Cortex of kidney (tissue), 1 donor: ENCODE measurements at places on chromosomes 5 and 9.

DNA sequence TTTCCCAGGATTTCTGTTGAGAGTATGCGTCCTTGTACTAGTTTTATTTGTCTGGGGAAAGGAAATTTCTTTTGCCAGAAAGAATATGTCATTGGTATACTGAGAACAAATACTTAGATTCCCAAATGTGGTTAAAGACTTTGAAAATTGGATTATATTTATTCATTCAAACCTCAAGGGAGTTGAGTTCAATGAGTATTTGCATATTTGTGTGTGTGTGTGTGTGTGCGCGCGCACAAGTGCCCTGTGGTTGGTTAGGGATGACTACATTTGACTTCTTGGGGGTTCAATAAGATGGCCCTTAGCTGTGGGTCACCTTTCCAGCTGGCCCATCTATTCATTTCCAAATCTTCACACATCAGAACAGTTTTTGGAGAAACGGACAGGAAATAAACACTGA is 4.9 kb downstream of the RXFP3 start:
- DNase-seq: no peak

DNA sequence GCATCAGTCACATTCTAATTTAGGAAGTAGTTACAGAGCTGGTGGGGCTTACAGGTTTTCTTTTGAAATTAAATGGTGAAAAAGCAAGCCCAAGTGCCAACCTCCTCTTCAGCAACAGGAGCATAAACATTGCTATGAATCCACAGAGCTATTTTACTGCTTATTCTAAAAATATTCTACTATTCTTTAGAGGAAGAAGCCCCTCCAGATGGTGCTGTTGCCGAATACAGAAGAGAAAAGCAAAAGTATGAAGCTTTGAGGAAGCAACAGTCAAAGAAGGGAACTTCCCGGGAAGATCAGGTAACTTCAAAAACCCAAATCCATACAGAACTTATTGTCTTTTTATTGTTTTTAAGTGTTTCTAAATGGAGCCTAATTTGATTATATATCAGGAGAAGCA is 202.8 kb downstream of the CWC27 start:
- no peak for DNase-seq

- DNase-seq: no peak
These were observed 46.8 kb downstream of the NIPSNAP3B start for GRCh38 chr9:104810421-104811339.

DNA sequence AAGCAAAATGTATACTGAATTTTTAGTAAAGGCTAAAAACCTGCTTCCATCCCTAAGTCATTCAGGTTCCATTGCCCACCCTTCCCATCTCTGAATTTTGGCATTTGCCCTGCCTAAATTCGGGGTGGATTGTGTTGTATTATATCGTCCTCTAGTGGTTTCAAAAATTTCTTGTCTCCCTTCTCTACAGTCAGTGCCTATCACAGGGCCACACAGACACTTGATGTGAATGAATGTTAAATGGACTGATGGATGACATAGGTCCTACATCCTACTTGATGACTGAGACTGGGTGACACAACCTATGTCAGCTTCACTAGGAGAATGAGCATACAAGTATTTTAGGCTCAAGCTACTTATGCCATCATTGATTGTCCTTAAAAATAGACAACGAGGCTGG is 45.6 kb upstream of the SLC30A5 start:
- DNase-seq: no peak

DNA sequence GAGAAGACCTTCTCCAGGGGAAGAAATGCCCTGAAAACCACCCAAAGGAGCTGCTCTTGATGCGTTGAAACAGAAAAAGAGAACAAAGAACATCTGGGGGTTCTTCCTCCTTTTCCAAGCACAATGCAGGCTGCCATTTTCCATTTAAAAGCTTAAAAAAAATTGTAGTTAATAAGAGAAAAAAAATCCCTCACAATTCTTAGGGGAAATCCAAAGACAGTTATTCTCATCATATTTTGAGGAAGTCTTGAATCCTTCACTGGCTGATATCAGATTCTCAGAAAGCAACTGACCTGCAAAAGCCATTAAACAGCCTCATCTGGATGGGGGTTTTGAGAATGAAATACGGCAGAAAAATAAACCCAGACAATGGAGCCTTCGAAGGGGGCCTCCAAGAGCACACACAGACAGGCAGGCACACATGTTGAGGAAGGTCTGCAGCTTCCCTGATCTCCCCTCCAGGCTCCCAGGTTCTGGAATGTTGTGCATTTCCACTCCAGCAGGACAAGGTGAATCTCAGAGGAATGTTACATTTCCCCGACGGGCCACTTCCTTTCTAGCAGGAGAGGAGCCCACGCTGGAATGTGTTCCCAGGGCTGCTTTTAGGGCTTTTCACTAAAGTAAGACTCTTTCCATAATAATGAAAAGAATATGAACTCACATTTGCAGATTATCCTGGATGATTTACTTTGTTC is 159.4 kb upstream of the S1PR3 start:
- no peak for DNase-seq

- DNase-seq: no peak
These were observed 35.3 kb downstream of the ERBIN start for GRCh38 chr5:65961633-65962032.

GRCh38 chr5:93385655-93386054 is 195.4 kb downstream of the NR2F1-AS1 start:
- no peak for DNase-seq

GRCh38 chr9:117555964-117556629 is 141.2 kb upstream of the ASTN2 start:
- DNase-seq: no peak

GRCh38 chr9:5899292-5899691 is 8.6 kb downstream of the MLANA start:
- no peak for DNase-seq
